ENCODE measurements at places on chromosomes 7 and 10. TPM values are rescaled to one million over a fixed set of nuclear protein-coding genes. Genes with fewer than 3 reads are reported as not detected.

Gene MASTL
- total RNA-seq, result 6.7 TPM

Gene ATP6V0A4
- total RNA-seq, result 0.25 TPM

Gene FAM221A
- 3.0 TPM for total RNA-seq

Gene MOGAT3
- total RNA-seq, result not detected

Gene CACNB2
- 0.46 TPM for total RNA-seq

Gene CYP2C18
- total RNA-seq, result not detected

Gene ZNF365
- total RNA-seq, result 11.0 TPM

Gene PAX4
- not detected for total RNA-seq

Gene CDH23
- total RNA-seq, result not detected

Gene PVRIG
- total RNA-seq, result not detected

Gene TRPV5
- not detected for total RNA-seq

Gene PLAC9
- 2.3 TPM for total RNA-seq

Gene GIMAP8
- total RNA-seq, result not detected

Gene ABCC2
- total RNA-seq, result 0.31 TPM

Gene MRLN
- not detected for total RNA-seq

Gene RAB19
- total RNA-seq, result 0.50 TPM

Gene LRGUK
- 0.43 TPM for total RNA-seq

Gene WDR11
- 54.5 TPM for total RNA-seq

Gene SMO
- 20.0 TPM for total RNA-seq

Gene CFAP46
- total RNA-seq, result 1.5 TPM

Gene MEIG1
- 0.43 TPM for total RNA-seq

Gene DNAJC12
- total RNA-seq, result 2.1 TPM

Gene AKR1C1
- 1.3 TPM for total RNA-seq

Gene SRGN
- not detected for total RNA-seq

Gene C10orf120
- total RNA-seq, result not detected

Gene STEAP1
- total RNA-seq, result 5.0 TPM

Gene HTR5A
- total RNA-seq, result not detected

Gene RUFY2
- 21.7 TPM for total RNA-seq

Gene ACHE
- total RNA-seq, result 18.9 TPM

Gene DYNC1I1
- total RNA-seq, result 3.2 TPM

Gene SPAM1
- total RNA-seq, result not detected

Gene HOXA2
- not detected for total RNA-seq

Gene SLC29A4
- total RNA-seq, result 8.2 TPM

Gene ZNF37A
- total RNA-seq, result 10.3 TPM

Gene AKR1D1
- not detected for total RNA-seq

Gene PDZD7
- 2.2 TPM for total RNA-seq

Gene NKX1-2
- total RNA-seq, result 0.07 TPM

Gene THSD7A
- total RNA-seq, result 3.5 TPM

Gene OPN1SW
- total RNA-seq, result not detected

Gene VSTM2A
- 0.20 TPM for total RNA-seq

Gene TLL2
- total RNA-seq, result 7.6 TPM

Gene FFAR4
- not detected for total RNA-seq

Gene SERPINE1
- total RNA-seq, result 1,303 TPM

Gene CRHR2
- total RNA-seq, result not detected

Gene ST7
- total RNA-seq, result 39.3 TPM

Gene VPS37D
- total RNA-seq, result 3.6 TPM

Gene ADK
- 58.3 TPM for total RNA-seq

Gene FBXL13
- 1.6 TPM for total RNA-seq

Gene TMEM120A
- 32.3 TPM for total RNA-seq

Gene PAPOLB
- not detected for total RNA-seq

Data from astrocyte (in vitro differentiated cells and primary cell).